NCI-H526 (cell line): ENCODE measurements at places on chromosomes 1 and 21.

- no peak for DNase-seq
Measured at GRCh38 chr1:100360790-100361510, 8.6 kb downstream of the CDC14A start.

DNA sequence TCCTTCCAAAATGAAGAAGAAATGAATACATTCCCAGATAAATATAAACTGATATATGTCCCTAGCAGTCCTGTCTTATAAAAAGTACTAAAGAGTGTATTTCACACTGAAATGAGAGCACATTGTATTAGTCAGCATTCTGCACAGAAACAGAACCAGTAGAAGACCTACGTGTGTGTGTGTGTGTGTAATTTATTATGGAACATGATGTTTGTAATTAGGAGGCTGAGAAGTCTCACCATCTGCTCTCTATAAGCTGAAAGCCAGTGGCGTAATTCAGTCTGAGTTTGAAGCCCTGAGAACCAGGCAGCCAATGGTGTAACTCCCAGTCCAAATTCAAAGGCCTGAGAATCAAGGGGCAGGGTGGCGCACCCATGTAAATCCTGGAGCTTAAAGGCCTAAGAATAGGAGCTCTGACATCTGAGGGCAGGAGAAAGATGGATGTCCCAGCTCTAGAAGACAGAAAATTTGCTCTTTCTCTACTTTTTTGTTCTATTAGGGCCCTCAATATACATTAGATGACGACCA, 146.5 kb upstream of the LYPLAL1 start:
- DNase-seq: no peak

DNA sequence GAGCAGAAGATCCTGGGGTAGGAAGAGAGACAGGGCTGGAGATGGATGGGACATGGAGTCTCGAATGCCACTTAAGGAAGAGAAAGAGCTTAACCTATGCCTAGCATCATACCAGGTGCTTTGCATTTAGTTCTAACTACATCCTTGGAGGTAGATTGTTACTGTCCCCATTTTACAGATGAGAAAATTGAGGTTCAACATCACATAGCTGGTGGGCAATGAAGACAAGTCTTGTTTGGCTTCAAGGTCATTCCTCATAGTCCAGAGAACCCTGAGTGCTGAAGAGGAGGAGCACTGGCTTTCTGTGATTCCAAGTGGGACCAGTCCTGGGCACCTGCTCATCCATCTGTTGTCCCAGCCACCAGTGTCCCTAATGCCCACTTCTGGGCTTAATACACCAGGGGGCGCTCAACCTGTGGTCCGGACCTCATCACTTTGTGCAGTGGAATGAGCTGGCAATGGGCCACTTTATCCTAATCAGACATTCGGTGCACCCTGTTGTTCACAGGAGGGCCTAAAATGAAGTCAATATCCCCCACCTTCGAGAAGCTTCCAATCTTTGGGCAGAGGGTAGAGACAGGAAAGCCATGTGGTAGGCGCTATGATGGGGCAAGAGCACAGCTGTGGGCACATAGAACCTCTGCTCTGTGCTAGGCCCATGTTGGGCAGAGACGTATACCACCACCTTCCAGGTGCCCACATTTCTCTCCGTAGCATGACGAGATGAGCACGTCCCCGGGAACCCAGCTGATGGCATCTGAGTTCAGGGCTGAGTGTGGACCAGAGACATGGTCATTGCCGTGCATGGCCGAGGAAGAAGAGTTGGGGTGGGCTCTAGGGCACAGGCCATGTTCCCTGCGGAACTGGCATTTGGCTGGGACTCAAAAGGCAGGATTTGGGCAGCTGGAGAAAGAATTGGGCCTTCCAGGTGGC, 9.2 kb downstream of the RPS6KA1 start:
- no peak for DNase-seq

DNA sequence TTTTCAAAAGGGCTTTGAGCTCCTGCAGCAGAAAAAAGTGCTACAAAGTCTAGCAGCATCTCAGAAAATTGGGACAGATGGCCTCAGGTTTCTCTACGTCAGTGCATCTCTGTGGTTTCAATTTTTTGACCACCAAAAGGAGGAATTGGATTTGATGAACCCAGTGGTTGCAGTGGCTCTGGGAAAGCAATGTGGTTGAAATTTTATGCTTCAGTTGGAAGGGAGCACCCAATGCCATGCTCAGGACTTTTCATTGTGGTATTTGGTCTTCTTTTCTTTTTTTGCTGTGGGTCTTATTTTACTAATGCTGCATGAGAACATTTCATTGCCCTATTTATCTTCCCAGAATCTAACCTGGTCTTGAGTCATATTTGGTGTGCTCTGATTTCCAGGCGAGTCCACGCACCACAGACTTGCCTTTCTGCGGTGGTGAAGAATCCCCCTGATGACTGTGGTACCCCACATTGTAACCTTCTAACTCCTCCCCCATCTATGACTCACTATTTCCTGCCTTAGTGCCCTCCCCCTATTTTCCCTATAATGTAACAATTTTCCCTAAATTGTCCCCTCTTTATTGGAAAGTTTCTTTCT, 56.7 kb downstream of the S1PR1 start:
- DNase-seq: no peak

GRCh38 chr1:184161071-184161698, 109.7 kb downstream of the TSEN15 start:
- no peak for DNase-seq

DNA sequence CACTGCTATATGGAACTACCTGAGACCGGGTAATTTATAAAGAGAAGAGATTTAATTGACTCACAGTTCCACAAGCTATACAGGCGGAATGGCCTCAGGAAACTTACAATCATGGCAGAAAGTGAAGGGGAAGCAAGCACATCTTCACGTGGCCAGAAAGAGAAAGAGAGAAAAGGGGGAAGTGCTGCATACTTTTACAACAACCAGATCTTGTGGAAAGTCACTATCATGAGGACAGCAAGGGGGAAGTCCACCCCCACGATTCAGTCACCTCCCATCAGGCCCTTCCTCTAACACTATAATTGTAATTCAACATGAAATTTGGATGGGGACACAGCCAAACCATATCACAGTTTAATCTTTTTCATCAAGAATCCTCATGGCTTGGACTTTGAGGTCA, 339.2 kb upstream of the AJAP1 start:
- no peak for DNase-seq

DNA sequence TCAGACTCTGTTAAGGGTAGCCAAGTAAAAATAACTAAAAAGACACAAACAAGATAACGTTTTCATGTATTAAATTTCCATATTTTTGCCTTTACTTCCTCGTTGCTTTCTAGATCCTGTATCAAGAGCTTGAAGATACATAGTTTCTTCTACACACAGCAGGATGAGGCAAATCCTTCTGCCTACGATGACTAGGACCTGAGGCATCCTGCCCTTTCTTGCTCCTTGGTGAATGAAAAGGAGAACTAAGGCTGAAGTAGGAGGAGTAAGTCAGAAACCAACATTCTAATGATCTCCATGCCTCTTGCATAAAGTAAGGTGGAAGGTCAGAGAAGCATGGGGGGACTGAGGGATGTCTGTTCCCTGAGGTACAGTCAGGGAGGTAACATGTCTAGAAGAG, 102.6 kb downstream of the GPATCH2 start:
- DNase-seq: no peak

- DNase-seq: no peak
Measured at GRCh38 chr1:219324629-219325367, 151.1 kb downstream of the LYPLAL1 start.

- DNase-seq: no peak
Measured at GRCh38 chr1:31259746-31260145, 20.1 kb upstream of the NKAIN1 start.

DNA sequence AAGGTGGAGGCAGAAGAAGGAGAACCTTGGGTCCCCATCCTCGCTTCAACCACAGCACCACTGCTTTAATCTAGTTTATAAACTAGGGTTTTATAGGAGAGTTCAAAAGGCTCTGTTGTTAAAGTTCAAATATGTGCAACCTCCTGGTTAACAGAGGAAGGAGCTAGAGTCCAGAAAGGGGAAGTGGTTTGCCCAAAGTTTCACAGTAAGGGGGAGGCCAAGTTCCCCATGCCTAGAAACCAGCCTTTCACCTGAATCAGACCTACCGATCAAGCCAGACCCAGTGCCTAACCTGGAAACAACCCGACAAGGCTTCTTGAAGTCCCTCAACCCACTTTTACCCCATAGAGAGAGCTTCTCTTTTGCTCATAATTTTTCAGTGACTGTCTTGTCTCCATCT, 106.5 kb downstream of the PLPP3 start:
- no peak for DNase-seq

GRCh38 chr1:59177756-59178155, 119.1 kb upstream of the FGGY start:
- DNase-seq: no peak

- DNase-seq: no peak
Measured at GRCh38 chr1:84031802-84032327, 32.9 kb upstream of the TTLL7 start.

DNA sequence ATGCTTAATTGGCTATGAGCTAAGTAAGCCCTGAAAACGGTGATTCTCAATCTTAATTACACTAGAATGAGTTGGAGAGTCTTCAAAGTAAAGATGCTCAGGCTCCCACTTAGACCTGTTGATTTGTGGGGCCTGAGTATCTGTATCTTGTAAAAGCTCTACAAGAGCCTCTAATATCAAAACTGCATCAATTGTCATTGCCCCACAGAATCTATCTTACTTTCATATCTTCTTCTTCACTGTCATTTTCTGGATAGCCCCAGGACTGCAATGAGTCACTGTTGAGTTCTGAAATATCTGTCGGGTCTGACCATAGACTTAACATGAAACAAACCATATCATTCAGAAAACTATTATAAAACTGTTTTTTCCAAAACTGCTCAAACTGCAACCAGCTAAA, 102.8 kb upstream of the SERTAD4 start:
- DNase-seq: no peak

- no peak for DNase-seq
Measured at GRCh38 chr1:197137322-197137721, 9.1 kb downstream of the ASPM start.

DNA sequence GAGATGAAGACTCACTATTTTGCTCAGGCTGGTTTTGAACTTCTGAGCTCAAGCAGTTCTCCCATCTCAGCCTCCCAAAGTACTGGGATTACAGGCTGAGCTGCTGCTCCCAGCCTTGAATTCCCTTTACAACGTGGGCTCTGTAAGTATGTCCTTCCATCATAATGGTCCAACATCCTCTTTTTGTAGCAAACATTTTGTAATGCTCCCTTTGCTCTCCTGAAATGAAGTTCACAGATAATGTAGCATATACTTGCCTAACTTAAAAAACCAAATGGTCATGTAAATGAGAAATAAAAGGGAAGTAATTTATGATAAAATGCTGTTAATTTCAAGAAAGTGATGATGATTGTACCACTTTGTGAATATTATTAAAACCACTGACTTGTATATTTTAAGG, 30.5 kb upstream of the THEM4 start:
- no peak for DNase-seq

GRCh38 chr1:5818755-5819154, 173.5 kb downstream of the NPHP4 start:
- no peak for DNase-seq

DNA sequence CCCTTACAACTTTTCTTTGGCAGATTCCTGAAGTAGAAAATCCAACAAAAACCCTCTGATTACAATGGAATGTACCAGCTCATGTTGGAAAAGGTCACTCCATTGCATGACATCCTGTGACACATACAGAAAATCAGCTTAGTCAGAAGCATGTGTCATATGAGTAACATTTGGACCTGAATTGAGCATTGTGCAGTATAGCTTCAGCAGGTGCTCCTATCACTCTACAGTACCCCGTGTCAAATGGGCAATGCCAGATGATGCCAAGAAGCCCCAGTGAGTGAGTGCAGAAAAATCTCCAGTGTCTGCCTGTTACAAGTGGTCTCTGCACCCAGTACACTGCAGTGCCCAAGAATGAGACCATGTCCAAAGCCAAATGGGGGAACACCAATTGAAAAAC, 129.7 kb upstream of the RUNX1 start:
- no peak for DNase-seq

DNA sequence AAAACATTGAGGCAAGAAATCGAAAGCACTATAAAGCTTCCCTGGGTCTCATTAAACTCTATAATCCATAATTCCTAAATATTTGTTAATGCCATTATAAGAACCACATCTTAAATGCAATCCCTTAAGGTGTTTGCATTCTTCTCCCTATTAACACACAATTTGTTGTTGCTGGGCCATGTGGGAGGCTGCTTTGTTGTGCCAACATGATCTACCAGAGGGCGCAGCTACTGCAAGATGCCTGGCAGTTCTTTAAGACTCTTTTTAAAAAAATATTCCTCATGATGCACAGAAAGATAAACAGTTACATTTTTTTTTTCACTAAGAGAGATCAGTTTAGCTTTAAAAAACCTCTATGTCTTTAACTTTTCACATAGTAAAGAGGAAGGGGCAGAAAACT, 39.0 kb upstream of the BCAS2 start:
- DNase-seq: no peak

- DNase-seq: no peak
Measured at GRCh38 chr21:28671549-28672195, 321.0 kb downstream of the LTN1 start.

DNA sequence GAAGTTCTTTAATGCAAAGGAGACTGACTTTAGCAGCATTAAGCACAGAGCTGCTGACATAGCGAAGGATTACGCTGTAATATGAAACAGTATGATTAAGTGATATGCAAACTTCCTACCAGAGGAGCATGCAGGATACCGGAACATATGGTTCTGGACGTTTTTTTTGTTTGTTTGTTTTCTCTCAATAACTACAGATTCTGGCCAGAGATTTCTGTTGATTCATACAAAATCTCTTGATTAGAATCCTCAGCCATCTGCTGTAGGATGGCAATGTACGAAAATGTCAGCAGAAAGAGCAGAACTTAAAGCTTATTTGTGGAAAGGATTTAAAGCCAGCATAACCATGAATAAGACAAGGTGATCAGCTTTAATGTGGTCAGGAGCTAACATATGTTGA, 970.7 kb downstream of the KCNT2 start:
- no peak for DNase-seq

- no peak for DNase-seq
Measured at GRCh38 chr1:30683699-30684098, 39.7 kb downstream of the MATN1 start.

DNA sequence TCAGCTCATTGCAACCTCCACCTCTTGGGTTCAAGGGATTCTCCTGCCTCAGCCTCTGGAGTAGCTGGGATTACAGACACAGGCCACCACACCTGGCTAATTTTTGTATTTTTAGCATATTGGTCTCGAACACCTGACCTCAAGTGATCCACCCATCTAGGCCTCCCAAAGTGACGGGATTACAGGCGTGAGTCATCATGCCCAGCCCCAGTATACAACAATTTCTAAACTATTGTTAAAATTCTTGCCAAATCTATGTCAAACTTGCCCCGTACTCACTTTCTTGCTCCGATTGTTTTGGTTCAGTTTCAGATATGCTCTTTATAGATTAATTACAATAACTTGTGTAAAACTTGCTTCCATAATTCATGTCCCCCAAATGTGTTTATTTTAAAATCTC, 4.1 kb downstream of the RGS18 start:
- no peak for DNase-seq
